ENCODE measurements at places on chromosomes 2 and 18. TPM values are rescaled to one million over a fixed set of nuclear protein-coding genes. Genes with fewer than 3 reads are reported as not detected.
A peak's percentile ranks its signal among the peaks of the same experiment; 100 is the strongest.

GRCh38 chr2:39659765-39660611 is 5.7 kb upstream of the TMEM178A start:
- no peaks in the 10 kb centered on the region for H3K4me1 ChIP-seq
- DNase-seq: no peak
- no peak overlapping the region for H3K4me3 ChIP-seq
- H3K27me3 ChIP-seq: peaks cover 7% of the 10 kb centered on the region

DNA sequence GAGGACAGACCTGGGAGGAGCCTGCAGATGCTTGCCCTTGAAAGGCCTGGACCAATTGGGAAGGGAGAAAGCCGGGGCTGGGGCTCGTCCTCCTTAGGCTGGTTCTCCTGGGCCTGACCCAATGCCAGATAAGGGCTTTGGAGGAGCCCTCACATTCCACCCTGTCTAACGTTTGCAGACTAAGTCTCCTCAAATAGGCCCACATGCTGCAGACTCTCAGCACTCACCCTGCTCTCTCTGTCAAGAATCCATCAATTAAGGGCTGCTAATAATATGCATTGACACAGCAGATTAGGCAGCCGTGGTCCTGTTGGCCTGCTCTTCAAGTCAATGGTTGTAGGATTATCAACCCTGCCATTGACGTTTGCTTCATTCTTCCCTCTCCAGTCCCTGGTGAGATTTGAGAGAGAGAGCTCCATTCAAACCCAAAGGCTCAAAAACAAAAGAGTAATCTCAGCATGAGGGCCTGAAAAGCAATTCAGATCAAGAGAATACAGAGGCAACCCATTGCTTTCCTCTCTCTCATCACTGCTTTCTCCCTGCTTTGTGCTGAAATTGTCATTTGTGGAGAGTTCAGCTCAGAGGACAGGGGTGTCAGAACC is 167.6 kb downstream of the INSIG2 start:
- H3K27me3 ChIP-seq: no peaks in the 10 kb centered on the region
- H3K4me3 ChIP-seq: no peak overlapping the region
- no peak overlapping the region for H3K27ac ChIP-seq

- DNase-seq: no peak
- no peaks in the 10 kb centered on the region for H3K27me3 ChIP-seq
- H3K4me3 ChIP-seq: no peak overlapping the region
- peaks cover 20% of the 10 kb centered on the region for H3K36me3 ChIP-seq
- no peaks in the 10 kb centered on the region for H3K4me1 ChIP-seq
These were observed 37.6 kb downstream of the CHMP3 start for GRCh38 chr2:86525421-86526340.

DNA sequence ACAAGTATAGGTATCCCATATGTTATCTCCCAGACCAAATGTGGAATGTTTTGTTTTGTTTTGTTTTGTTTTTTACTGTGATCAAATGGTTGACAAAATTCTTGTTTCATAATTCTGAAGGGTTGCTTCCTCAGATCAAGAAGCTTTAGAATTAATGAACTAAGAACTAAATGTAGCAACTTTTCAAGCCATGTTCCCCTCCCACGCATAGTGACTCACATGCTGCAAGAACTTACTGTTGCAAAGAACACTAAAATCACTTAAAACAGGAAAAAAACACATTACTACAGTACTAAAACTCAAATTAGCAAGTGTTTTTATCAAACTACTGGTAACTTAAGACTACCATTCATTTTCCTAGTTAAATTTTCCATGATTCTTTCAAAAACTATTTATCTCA is 30.6 kb downstream of the HNRNPLL start:
- peaks cover 63% of the 10 kb centered on the region for H3K36me3 ChIP-seq
- H3K4me3 ChIP-seq: no peak overlapping the region
- H3K27ac ChIP-seq: no peak overlapping the region
- H3K4me1 ChIP-seq: no peaks in the 10 kb centered on the region

GRCh38 chr2:205628422-205628821 is 53.9 kb upstream of the NRP2 start:
- H3K36me3 ChIP-seq: no peaks in the 10 kb centered on the region
- H3K4me3 ChIP-seq: no peak overlapping the region
- no peaks in the 10 kb centered on the region for H3K27me3 ChIP-seq
- no peak overlapping the region for H3K27ac ChIP-seq
- no peak for DNase-seq

GRCh38 chr2:37449761-37450296 is 105.4 kb downstream of the QPCT start:
- peak overlapping the region; percentile 77 for H3K27ac ChIP-seq
- no peak for DNase-seq
- H3K36me3 ChIP-seq: no peaks in the 10 kb centered on the region
- H3K4me3 ChIP-seq: no peak overlapping the region
- H3K27me3 ChIP-seq: no peaks in the 10 kb centered on the region

GRCh38 chr2:237234268-237234667 is 148.6 kb downstream of the COPS8 start:
- H3K36me3 ChIP-seq: no peaks in the 10 kb centered on the region
- no peaks in the 10 kb centered on the region for H3K27me3 ChIP-seq
- H3K4me1 ChIP-seq: no peaks in the 10 kb centered on the region
- no peak overlapping the region for H3K4me3 ChIP-seq
- no peak for DNase-seq

DNA sequence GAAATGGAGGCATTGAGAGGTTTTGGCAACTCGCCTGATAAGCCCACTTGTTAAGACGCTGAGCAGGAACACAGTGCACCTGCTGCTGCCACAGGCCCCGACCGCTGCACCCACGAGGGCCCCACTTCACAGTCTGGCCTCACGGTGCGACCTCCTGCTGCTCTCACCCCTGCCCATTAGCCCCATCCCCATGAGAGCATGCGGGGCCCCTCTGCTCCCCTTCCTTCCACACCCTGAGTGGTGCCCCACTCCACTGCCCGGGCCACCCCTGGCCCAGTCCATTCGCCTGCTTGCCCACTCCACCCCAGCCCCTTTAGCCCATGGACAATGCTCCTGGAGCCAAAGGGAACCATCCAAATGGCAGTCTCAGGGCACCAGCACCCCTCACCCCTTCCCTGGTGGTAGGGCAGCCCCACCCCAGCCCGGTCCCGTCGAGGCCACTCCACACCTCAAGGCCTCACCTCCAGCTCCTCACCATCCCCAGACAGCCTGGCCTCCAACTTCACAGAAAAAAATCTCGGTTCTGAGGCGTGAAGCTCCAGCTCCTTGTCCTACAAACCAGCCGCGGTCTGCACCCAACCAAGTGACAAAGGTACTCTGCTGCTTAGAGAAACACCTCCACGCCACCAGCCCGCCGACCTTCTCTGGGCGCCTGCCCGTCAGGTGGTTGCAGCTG is 6.7 kb upstream of the GPR55 start:
- DNase-seq: no peak
- H3K27me3 ChIP-seq: no peaks in the 10 kb centered on the region
- H3K36me3 ChIP-seq: no peaks in the 10 kb centered on the region
- peaks cover 45% of the 10 kb centered on the region for H3K4me1 ChIP-seq
- H3K27ac ChIP-seq: no peak overlapping the region

- DNase-seq: no peak
- H3K27ac ChIP-seq: no peak overlapping the region
- no peak overlapping the region for H3K4me3 ChIP-seq
- no peaks in the 10 kb centered on the region for H3K36me3 ChIP-seq
- H3K27me3 ChIP-seq: no peaks in the 10 kb centered on the region
- no peaks in the 10 kb centered on the region for H3K4me1 ChIP-seq
These were observed 60.6 kb downstream of the CCDC74A start for GRCh38 chr2:131588152-131588873.

GRCh38 chr2:215137741-215138340 is 585 bp downstream of the ABCA12 start:
- H3K4me1 ChIP-seq: no peaks in the 10 kb centered on the region
- H3K36me3 ChIP-seq: no peaks in the 10 kb centered on the region
- no peak for DNase-seq
- no peak overlapping the region for H3K27ac ChIP-seq
- no peaks in the 10 kb centered on the region for H3K27me3 ChIP-seq
- H3K4me3 ChIP-seq: no peak overlapping the region

DNA sequence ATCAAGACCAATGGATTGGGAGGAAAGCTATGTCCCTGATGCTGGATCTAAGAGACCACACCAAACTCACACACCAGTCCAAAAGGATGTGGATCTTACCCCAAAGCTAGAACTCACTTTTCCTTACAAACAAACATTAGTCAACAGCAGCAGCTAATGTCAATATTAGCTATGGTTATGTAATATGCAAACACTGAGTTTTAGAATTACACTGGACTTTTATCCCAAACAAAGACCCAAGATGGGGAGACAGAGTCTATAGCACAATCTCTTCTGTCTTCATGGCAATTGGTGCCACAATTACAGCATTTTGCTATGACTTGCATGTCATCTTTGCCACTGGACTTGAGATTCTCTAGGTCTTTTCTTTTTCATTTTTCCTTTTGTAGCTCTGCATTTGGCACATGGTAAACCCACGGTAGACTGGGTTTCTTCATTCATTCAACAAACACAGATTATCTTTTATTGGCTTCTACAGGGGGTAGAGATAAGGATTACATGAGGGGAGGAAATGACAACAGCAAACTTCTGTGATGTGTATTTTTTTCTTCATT is 59.0 kb downstream of the SPRED2 start:
- H3K4me3 ChIP-seq: no peak overlapping the region
- H3K27ac ChIP-seq: no peak overlapping the region
- DNase-seq: no peak
- H3K27me3 ChIP-seq: no peaks in the 10 kb centered on the region
- peaks cover 73% of the 10 kb centered on the region for H3K4me1 ChIP-seq

DNA sequence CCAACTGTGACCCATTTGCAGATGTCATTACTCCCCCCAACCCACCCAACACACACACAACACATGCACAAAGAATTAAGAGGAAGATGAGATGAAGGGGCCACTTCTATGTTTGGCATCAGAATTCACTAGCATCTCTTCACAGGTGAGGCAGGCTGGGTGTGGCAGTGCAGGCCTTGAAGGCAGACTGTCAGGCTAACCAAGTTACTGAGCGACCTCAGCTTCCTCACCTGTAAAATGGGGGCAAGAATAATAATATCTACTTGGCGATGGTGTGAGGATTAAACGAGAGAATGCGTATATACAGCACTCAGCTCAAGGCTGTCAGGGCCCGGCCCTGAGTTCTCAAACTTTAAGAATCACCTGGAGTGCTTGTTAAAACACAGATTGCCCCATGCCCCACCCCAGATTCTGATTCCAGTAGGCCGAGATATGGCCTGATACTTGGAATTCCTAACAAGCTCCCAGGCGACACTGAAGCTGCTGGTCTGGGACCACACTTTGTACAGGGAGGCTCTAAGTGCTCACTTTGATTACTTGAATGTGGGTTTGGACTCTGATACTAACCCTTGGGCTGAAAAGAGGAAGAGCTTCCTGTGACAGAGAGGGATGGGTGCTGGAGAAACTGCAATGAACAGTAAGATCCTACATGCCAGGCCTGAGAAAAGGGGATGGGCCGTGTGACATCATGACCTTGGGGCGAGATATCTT is 1.1 kb downstream of the ACTG2 start:
- no peak for DNase-seq
- no peaks in the 10 kb centered on the region for H3K36me3 ChIP-seq
- H3K4me1 ChIP-seq: peaks cover 19% of the 10 kb centered on the region

GRCh38 chr2:8604262-8604661 is 77.6 kb upstream of the ID2 start:
- H3K27me3 ChIP-seq: no peaks in the 10 kb centered on the region
- peaks cover 23% of the 10 kb centered on the region for H3K4me1 ChIP-seq
- H3K36me3 ChIP-seq: no peaks in the 10 kb centered on the region
- DNase-seq: no peak
- no peak overlapping the region for H3K27ac ChIP-seq

DNA sequence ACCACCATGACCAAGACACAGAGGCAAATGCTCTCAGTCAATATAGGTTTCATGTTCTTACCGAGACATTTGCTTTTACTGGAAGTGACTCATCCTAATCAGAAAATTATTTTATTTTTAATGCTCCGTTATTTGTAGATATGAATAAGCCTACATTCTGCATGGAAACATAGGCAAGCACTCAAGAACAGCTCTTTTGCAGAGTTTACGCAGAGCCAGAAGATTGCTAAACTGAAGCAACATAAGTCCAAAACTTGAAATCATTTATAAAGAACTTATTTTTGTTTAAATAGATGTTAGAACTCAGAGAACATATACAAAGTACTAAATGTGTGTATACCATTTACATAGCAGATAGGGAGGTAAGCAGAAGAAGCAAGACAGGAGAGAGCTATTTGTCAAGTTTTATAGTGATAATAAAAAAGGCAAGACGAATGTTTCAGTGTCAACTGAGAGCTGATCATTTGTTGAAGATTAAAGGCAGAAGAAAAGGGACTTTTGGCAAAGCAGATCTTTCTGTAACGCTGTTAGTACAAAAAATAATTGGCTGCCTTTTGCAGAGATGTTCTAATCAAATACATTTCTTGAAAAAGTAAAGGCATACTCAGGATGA is 12.4 kb upstream of the PPP1R1C start:
- no peak overlapping the region for H3K27ac ChIP-seq
- H3K27me3 ChIP-seq: no peaks in the 10 kb centered on the region
- no peaks in the 10 kb centered on the region for H3K4me1 ChIP-seq
- no peak for DNase-seq

- peaks cover 24% of the 10 kb centered on the region for H3K4me1 ChIP-seq
- peaks cover 50% of the 10 kb centered on the region for H3K36me3 ChIP-seq
- no peak overlapping the region for H3K4me3 ChIP-seq
- H3K27me3 ChIP-seq: no peaks in the 10 kb centered on the region
- no peak for DNase-seq
These were observed 1.8 kb downstream of the RETREG2 start for GRCh38 chr2:219179601-219180465.

- peak overlapping the region; percentile 16 for H3K4me3 ChIP-seq
- H3K27ac ChIP-seq: no peak overlapping the region
- no peaks in the 10 kb centered on the region for H3K36me3 ChIP-seq
These were observed 40.4 kb upstream of the FAM124B start for GRCh38 chr2:224442071-224442967.

The NT5DC4 gene
- total RNA-seq: 0.85 TPM

The CACNB4 gene
- 3.5 TPM for total RNA-seq

The BOLA3 gene
- 41.7 TPM for total RNA-seq

The LYPD6B gene
- total RNA-seq: 0.24 TPM

The SAG gene
- 0.61 TPM for total RNA-seq

The RIT2 gene
- total RNA-seq: not detected

The VWA3B gene
- 3.2 TPM for total RNA-seq
